ENCODE measurements at places on chromosomes 2 and 18.

- DNase-seq = peak; percentile 81
Measured at GRCh38 chr18:36153203-36153602, 23.5 kb downstream of the ELP2 start.

GRCh38 chr2:178428396-178428806 lies 22.6 kb downstream of the PRKRA start:
- no peak for DNase-seq

DNA sequence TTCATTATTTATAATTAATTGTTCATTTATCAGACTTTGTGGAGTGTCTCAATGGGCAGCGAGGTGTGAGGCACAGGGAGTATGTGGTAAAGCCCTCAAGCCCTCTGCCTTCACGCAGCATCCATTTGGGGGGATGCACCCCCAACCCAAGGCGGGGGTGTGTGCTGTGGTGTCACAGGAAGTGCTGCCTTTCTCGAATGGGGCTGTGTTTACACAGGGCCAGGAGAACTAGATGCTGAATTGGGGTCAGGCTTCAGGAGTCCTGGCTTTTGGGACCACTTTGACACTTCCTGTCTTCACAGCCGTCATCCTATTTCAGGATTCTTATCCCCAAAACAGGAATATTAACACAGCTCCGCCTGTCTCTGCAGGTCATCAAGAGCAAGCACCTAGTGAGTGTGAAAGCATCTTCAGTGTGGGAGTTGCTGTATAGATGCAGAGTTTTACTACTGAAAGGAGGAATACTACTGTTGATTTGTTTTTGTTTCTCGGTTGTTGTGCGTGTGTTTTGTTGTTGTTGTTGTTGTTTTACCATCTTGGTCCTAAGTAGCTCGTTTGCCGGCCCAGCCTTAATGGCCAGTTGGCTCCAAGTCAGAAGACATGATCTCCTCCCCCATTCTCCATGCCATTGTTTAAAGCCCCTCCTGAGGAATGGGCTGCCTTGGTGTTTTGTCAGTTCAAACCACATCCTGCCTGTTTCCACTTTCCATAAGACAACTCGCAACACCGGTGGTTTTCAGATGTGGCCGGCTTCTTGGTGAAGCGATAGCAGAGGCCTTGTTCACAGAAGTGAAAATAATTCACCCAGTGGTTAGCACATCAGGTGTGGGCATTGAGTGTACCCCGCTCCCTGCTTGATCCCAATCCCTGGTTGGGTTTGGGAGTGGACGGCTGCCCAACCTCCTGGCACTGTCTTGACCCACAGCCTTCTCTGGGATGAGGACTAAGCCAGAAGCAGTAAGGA lies 221.3 kb downstream of the BCL2 start:
- DNase-seq = no peak

- DNase-seq = no peak
Measured at GRCh38 chr2:227511239-227511930, 39.4 kb downstream of the AGFG1 start.

DNA sequence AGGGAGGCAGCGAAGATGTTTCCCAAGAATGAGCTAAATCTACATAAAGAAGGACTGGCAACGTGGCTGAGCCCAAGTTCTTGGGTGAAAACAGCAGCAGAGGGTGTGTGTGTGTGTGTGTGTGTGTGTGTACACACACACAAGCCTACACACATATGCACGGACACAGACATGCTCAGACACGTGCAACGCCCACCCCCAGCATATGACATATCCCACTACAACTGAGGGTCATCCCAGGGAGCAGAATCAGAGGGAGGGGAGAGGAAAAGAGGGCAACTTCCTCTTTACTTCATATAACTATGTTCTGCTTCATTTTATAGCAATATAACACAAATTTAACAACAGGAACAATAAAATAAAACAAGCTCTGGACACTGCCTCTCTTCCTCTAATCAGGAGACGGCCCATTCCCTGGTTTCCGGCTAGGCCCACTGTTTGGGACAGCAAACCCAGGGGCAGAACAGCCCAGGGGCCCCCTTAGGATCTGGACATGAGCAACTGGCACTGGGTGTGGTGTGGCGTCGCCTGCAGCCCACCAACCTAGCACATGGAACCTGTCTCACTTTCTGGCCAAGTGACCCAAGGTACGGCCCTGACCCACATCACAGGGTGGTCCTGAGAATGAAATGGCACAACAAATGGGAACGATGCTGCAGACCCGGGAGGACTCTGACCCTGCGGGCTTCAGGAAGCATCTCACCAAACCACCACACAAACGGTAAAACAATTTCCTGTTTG lies 25.0 kb downstream of the FAM178B start:
- no peak for DNase-seq

DNA sequence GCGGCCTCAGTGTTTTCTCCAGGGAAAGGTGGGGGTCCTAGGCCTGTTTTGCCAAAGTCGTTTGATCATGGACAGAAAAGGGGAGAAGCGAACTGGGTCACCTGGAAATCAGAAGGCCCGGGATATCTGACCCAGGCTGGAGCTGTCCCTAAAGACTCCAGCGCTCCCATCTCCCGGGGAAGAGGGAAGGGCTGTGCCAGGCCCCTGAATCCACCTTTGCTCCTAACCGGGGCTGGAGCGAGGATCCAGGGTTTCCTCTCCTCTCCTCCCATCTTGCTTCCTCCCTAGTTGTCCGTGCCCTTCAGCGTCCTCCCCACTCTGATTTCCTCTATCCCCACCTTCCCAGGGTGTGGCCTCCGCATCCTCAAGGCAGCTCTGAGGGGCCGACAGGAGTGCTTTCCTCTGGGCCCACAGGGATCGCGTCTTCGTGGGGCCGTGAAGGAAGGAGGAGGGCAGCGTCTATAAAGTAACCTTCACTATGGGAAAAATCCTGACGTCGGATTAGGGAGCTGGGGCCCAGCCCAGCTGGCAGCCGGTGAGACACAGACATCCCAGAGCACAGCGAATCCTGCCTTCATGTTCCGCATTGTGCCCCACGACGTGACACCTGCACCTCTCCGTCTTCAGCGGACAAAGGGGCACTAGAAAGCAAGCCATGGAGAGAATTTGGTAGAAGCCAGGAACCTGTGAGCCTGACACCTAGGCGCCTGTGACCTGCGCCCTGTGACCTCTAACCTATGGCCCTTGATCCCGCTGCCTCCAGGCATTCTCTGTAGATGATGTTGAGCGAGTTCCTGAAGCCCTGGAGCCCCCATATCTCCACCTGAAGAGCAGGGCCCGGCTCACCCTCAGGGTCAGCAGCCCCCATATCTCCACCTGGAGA lies 212.7 kb upstream of the SALL3 start:
- no peak for DNase-seq

DNA sequence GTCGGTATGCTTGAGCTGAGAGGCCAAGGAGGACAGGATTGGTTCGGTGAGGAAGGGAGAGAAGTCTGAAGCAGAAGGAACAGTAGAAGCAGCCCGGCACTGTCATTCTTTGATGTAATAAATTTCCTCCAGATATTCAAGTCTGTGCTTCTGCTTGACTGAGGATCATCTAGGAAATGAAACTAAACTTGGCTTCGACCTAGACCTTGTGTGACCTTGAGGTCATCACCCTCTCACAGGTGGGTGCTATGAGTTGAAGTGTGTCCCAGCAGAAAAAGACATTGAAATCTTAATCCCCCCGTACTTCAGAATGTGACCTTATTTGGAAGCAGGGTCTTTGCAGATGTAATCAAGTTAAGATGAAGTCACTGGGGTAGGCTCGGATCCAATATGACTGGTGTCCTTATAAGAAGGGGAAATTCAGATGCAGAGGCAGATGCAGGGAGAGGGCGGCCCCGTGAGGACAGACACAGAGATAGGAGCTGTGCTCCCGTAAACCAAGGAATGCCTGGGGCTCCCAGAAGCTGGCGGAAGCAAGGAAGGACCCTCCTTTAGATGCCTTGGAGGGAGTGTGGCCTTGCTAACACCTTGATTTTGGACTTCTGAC lies 49.0 kb downstream of the PRKCE start:
- DNase-seq = no peak

DNA sequence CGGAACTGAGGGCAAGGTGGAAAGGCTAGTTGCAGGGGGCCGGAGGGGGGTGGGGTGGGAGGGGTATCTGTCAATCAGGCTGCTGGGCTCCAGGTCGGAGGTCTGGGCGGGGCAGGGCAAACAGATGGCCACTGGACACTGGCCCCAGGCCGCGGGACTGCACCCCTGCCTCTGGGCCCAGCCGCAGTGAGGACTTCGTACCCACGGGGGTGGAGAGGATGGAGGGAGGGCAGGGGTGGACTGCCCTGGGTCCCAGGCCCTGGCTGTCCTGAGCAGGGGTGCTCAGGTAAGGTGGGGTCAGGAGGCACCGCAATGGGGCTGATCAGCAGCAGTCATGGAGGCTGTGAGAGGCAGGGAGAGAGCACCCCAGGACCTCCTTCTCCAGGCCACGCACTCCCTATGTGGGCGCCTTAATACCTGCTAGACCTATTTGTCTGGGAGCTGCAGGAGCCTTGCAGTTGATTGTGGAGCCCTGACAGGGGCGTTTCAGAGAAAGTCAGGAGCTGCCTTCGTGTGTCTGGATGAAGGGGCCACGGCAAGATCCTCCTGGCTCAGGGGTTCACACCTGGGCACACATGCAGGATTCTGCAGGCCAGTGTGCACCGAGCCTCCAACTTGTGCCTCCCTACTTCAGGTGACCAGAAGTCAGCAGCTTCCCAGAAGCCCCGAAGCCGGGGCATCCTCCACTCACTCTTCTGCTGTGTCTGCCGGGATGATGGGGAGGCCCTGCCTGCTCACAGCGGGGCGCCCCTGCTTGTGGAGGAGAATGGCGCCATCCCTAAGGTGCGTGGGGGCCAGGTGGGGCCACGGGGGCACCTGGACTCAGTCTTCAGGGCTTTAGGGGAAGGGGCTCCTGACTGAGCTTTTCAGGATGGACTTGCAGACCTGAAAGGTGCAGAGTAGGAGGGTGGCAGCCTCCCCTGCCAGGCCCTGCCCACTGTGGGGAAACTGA lies 1.5 kb downstream of the CTDSP1 start:
- no peak for DNase-seq

DNA sequence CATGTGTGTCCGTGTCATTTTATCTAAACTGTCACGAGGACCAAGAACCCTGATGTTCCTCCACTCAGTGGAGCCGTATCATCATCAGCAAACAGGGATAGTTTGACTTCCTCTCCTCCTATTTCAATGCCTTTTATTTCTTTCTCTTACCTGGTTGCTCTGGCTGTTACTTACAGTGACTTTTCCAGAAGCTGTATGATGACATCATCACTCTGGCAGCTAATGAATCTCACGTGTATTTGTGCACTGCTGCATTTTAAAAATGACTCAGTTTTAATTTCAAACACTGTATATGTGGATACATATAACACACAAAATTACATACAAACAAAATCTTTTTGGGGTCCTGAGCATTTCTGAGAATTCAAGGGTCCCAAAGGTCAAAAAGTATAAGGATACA lies 481.4 kb downstream of the CDH2 start:
- DNase-seq = peak; percentile 5

GRCh38 chr18:965921-966758 lies 61.5 kb downstream of the ADCYAP1 start:
- DNase-seq = no peak

GRCh38 chr18:42028247-42028832 lies 73.3 kb downstream of the PIK3C3 start:
- no peak for DNase-seq

- no peak for DNase-seq
Measured at GRCh38 chr2:241068136-241068941, 33.7 kb downstream of the MTERF4 start.

GRCh38 chr2:96824079-96824870 lies 8.2 kb downstream of the CNNM3 start:
- DNase-seq = no peak

- no peak for DNase-seq
Measured at GRCh38 chr2:64625299-64626145, 28.2 kb downstream of the SERTAD2 start.

DNA sequence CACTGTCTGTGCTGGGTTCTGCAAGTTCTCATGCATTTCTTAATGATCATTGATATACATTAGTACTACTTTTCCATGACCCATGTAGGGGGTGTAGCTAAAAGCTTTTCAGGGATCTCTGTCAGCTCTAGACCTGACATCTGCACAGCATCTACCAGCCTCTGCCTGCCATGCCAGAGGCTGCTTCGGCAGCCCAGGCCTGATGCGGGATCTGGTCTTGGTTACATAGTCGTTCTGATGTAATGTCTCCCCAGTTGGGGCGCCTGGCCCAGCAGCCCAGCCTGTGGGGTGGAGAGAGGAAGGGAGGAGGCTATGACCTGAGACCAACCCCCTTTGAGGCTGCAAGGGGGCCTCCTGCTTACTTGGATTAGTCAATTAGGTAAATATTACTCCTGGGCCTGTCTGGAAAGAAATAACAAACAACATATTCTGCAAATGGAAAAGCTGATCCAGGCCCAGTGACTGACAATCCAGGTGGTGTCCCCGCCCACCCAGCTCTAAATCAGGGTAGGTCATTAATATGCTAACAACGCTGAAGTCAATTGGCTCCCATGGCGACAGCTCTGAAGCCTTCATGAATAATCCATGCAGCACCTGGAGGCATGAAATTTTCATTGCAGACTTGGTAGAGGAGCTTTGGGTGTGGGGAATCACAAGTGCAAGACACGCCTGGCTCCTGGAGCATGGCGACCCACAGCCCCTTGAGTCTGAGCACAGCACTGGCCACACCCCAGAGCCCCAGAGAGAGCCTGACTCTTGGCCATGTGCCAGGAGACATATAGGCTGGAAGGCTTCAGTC lies 575.3 kb downstream of the CMPK2 start:
- DNase-seq = no peak

GRCh38 chr2:238483021-238483420 lies 56.3 kb downstream of the ASB1 start:
- DNase-seq = no peak

- DNase-seq = no peak
Measured at GRCh38 chr2:160362541-160362940, 131.1 kb downstream of the RBMS1 start.

DNA sequence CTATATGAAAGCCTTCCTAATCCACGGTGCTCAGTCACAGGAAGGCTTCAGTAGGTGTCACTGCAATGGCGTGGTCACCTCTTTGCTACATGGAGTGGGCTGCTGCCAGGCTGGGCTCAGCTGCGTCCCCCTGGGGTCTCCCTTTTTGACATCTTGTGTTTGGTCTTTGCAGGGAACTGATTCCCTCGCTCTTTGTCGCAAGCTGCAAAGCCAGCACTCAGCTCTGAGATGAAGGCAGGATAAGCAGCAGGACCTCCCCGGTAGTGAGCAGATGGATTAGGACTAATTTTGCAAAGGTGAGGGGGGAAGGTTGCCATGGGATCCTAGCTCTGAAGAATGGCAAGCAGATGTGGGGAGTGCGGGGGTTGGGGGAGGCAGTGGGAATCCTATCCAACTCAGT lies 173.9 kb upstream of the ARL4C start:
- DNase-seq = no peak

GRCh38 chr2:144382849-144383248 lies 137.1 kb downstream of the ZEB2 start:
- DNase-seq = no peak

- no peak for DNase-seq
Measured at GRCh38 chr18:48953104-48953706, 2.4 kb upstream of the SMAD7 start.
